ENCODE measurements at places on chromosomes 5 and 9.

- DNase-seq: no peak
These were observed 678.4 kb upstream of the RGMB start for GRCh38 chr5:98095072-98095471.

GRCh38 chr9:99606957-99607356 is 214.7 kb upstream of the NR4A3 start:
- no peak for DNase-seq

GRCh38 chr5:56269216-56269927 is 36.2 kb upstream of the ANKRD55 start:
- no peak for DNase-seq

- no peak for DNase-seq
These were observed 11.7 kb upstream of the ERBIN start for GRCh38 chr5:65914641-65915196.

- no peak for DNase-seq
These were observed 541.7 kb upstream of the TUSC1 start for GRCh38 chr9:26219961-26220360.

GRCh38 chr9:98998441-98999151 is 54.9 kb downstream of the COL15A1 start:
- peak; percentile 47 for DNase-seq

DNA sequence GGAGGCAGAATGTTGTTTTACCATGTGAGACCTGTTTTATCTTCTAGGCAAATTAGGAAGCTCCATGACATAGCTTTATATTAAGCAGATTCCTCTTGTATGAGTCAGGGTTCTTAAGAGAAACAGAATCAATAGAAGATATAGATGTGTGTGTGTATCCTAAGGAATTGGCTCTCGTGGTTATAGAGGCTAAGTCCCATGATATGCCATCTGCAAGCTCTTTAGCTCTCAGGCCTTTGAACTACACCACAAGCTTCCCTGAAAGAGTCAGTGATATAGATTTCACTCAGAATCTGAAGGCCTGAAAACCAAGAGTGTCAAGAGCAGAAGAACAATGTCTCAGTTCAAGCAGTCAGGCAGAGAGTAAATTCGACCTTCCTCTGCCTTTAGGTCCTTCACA is 365.8 kb upstream of the ZNF608 start:
- no peak for DNase-seq

- DNase-seq: no peak
These were observed 138.9 kb upstream of the CDKN2B start for GRCh38 chr9:22147813-22148527.

- DNase-seq: peak; percentile 60
These were observed 43.1 kb downstream of the BOD1 start for GRCh38 chr5:173573126-173573960.

DNA sequence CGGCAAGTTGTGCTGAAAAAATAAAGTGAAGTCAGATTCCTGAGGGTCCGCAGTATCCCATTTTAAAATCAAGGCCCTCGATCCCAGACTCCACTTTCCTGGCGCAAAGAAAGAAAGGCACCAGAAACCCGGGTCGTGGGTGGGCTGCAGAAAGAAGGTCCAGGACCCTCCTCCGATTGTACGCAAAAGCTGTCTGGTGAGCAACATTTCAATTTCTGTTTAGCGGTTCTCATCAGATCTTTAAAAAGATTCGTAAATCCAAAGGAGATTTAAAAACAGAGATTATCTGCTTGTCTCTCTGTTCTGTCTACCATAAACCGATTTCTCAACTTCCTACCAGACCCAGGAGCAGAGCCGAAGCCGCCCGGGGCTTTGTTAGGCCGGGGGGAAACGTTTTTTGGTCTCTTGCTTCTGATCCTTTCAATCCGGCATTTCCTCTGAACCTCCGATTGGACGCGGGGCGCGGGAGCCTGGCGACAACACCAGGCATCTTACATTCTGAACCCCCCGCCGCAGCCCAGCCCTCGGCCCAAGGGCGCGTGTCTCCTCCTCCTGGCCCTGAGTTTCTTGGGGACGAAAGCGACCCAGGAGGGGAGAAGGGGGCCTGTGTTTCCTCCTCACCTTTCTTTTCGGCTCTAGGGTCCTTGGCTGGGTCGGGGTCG is 746 bp downstream of the NKX2-5 start:
- no peak for DNase-seq

DNA sequence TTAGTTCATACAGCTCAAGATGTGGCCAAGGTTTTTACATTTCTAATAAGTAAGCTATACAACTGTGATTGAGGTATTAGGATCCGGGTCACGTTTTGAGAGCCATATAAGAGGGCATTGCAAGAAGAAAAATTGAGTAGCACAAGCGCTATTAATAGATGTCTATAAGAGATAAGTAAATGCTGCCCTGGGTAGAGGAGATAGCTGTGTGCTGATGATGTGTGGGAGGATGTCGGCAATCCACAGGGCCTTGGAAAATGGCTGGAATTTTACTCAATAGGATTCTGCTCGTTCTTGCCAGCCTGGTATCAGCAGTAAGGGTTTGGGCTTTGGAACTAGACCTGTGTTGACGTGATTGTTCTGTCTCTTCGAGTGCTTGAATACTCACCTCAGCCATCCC is 41.6 kb downstream of the CSF1R start:
- DNase-seq: no peak

DNA sequence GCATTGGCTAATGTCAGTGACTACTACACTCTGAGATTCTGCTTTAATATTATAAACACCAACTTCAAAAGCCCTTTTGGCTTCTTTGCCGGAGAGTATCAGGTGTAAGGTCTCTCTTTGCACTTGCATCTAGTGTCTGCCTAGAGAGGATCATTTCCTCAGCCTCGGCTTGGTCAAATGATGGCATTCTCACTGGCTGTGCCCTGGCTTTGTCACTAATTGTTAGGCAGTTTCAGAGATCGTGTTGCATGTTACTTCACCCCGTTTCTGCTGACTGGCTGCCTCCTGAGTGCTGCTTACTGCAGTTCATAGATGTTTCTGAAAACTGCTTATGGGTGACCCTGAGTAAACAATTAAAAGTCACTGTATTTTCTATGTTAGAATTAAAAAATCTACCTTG is 48.8 kb downstream of the SLC1A3 start:
- no peak for DNase-seq

DNA sequence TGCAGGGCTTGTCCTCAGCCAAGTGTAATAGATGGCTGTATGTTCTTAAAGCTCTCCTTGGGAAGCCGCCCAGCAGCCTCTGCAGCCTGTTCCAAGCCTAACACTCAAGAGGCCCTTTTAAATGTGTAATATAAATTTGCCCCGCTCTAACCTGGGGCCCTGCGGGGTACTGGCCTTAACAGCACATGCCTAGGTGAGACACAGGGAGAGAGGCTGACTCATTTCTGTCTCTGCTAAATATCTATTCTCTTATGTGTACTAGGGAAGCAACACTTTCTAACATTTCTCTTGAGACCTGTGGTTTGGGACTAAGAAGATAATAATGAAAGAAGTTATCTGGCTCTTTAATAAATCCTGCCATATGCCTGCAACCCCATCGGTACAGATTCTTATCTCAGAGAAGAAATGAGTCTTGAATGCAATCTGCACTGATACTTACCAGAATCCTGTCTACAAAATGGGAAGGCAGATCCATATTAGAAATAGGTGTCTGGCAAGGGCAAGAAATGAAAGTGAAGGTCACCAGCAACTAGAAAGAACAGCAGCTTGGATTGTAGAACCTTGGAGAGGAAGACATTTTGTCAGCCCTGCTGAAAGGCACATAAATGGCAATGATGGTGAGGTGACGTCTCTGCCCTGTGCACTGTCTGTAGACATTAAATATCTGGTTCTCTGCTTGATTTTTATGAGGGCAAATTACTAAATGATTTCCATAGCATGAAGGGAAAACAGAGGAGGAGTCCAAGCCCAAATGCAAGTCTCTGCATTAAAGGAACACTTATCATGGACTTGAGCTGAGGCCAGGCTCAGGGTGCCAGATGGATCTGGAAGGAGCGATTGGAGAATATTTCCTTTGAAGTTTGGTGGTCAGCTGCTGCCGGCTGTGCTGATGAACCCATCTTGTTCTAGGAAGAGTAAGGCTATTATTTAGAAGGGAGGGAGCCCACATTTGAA is 14.5 kb upstream of the TGFBI start:
- DNase-seq: no peak

DNA sequence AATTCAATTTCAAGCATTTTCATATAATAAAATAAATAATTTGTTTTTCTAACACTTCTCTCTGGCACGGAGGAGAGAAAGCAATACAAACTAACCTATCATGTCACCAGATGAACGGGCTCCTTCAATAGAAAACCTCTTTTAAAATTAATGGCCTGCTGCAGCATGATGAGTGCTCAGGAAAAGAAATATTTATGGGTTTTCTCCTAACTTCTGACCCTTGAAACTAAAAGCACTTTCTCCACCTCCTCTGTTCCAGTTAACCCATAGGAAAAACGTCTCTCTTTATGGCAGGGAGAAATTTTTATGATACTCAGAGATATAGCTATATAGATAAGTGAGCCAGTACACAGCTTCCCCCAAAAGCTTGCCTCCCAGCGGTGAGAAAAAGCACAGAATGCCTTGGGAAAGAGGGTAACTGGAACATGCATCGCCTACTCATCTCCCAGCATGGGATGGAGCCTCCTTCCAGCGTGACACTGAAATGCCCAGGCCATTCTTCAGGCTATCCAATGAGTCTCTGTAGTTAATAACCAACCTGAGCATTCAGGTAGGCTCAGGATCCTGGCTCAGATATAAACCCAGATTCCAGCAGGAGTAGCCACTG is 963.0 kb upstream of the DMAC1 start:
- DNase-seq: no peak

DNA sequence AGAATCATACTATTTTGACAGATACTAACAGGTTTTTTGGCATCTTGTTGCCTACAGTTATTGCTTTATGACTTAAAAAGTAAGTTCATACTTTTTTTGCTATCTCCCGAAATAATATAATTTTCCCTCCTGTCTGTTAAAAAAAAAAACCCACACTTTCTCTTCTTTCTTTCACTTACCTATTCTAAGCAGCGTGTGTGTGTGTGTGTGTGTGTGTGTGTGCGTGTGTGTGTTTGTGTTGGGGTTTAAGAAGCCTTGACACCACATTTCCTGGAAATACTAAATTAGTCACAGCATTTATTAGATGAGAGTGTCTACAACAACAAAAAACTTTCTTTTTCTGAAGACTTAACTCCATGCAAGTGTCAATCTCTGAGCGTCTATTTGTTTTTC is 12.4 kb downstream of the TNFAIP8 start:
- DNase-seq: no peak

- DNase-seq: peak; percentile 73
These were observed 7.7 kb downstream of the IL17B start for GRCh38 chr5:149371296-149371962.

DNA sequence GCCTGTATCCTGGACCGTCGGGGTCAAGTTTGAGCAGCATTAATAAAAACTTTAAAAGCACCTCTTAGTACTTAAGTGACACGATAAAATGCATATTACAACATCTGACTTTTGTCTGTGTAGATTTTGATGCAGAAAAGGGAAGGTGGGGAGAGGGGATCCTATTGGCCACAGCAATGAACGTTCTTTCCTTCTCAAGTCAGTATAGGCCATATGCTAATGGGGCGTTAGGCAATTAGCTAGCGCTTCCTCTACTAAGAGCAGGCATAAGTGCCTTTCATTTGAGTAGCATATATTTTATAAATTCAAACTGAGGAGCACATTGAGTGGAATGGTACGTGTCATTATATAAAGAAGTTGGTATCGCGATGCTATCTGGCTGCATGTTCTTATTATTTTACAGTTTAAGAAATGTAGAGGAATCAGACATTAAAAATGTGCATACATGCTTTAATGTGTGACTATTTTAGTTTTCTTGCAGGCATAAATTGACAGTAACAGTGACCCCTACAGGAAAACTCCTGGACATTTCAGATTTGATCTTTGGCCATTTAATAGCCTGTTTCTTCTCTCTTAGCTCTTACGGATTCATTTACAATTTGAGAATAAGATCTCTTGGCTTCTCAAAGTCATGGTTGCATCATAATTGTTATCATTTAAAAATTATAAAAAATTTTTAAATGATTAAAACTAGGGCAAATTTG is 1.1 kb upstream of the GNA14 start:
- no peak for DNase-seq
